ENCODE measurements at places on chromosomes 6 and 20.

DNA sequence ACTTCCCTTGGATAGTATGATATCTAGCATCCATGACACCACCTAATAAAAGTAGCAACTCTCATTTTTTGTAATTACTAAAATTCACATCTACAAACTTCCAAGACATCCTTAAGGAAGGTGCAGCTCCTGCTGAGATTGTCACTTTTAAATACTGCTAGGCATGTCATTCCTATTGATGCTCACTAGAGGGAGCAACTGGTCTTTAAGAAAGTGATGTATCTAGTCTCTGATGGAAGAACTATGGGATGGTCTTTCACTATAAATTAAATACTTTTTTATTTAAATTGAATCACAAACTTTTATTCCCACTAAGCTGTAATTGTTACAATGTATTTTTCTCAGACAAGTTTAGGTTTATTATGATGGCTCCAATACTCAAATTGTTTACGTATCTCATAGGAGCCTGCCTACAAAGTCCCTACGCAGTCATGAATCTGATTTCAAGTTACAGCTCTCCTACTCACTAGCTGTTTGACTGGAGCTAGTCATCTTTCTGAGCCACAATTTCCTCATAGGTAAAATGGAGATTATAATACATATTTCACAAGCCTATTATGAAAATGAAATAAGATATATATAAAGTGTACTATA lies 8.1 kb upstream of the TSPYL1 start:
- peak; percentile 58 for DNase-seq

- no peak for DNase-seq
These were observed 25.7 kb upstream of the PTGIS start for GRCh38 chr20:49593466-49594142.

DNA sequence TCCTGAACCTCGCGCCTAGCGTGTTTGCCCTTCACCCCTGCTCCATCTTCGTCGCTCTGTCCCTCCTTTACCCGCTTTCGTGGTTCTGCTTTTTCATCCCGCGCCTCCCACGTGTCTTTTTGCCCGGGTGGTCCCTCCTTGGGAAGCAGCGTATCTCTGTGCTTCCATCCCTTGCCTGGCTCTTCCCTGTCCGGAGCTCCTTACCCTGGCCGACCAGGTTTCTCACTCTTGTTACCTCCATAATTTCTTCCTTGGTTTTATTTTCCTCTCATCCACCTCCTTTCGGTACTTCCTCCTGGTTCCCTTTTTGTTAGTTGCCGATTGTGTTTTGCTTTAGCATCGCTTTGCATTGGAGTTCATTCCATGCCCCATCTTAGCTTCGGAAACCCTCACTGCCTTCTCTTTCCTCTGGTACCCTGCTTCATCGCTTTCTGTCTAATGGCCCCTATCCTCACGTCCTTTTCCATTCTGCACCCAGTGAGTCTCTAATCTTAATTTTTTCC lies 735 bp downstream of the FAM135A start:
- no peak for DNase-seq

- DNase-seq: no peak
These were observed 6.8 kb downstream of the SLC22A3 start for GRCh38 chr6:160355001-160355400.

DNA sequence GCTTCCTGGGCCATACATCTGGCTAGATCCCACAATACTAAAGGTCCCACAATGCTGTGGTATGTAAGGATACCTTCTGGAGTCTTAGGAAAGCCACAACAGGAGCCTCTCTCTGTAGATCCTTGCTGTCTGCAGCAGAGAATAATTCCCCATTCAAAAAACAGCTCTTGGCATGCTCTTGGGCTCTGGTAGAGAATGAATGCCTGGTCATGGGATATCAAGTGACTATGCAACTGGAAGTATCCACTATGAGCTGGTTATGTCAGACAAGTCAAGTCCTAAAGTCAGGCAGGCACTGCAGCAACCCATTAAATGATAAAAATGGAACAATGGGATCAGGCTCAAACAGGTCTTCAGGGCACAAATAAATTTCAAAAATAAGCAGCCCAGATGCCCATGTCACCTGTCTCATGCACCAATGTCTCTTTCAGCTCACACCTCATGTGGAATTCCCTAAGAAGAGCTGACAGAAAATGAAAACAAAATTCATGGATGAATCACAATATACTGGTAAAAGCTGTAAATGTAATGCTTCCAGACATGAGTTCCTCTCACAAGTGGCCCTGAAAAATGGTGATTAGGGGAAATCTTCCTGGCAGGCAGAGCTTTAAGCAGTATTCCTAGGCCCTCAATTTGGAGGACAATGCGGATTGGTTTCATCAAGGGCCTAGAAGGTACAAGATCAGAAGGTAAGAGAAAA lies 4.3 kb downstream of the AK9 start:
- no peak for DNase-seq

GRCh38 chr20:6954219-6954618 lies 186.7 kb downstream of the BMP2 start:
- DNase-seq: no peak

DNA sequence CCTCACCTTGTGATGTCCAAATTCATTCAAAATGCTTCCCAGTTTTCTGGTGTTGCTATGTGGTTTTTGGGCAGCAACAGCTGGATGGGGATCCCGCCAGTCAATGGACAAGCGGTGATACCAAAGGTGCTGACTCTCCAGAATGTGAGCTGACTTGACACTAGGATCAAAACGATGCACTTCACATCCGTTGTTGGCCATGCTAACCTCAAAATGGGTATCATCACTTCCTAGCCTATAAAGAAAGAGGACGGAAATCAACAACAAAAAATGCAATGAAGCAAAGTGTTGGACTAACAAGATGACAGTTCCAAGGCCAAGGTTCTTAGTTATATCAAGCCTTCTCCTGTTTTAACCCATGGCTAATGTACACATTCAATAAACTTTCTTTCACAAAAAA lies 59.2 kb downstream of the METTL24 start:
- no peak for DNase-seq

- DNase-seq: no peak
These were observed 25.2 kb upstream of the MYLIP start for GRCh38 chr6:16103722-16104121.

GRCh38 chr6:133682506-133683307 lies 206.2 kb upstream of the TCF21 start:
- DNase-seq: no peak

DNA sequence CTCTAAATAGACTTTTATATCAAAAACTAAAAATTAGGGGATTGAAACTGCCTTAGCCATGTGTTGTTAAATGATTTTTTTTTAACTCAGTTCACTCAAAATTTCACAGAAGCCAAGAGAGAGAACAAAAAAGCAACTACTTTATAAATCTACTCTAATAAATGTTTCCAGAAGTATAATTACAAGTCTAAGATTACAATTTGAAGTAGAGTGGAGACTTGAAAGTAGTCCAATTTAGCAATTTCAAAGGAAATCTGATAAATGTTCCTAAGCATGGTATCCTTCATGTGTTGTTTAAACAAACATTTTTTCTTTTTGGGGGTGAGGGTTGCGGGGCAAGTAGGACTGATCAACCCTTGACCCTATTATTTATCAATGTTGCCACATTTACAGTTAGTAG lies 72.6 kb downstream of the PHIP start:
- DNase-seq: no peak

- no peak for DNase-seq
These were observed 74.1 kb upstream of the SLC4A11 start for GRCh38 chr20:3312940-3313682.

- no peak for DNase-seq
These were observed 190.4 kb downstream of the TPBG start for GRCh38 chr6:82553863-82554531.

DNA sequence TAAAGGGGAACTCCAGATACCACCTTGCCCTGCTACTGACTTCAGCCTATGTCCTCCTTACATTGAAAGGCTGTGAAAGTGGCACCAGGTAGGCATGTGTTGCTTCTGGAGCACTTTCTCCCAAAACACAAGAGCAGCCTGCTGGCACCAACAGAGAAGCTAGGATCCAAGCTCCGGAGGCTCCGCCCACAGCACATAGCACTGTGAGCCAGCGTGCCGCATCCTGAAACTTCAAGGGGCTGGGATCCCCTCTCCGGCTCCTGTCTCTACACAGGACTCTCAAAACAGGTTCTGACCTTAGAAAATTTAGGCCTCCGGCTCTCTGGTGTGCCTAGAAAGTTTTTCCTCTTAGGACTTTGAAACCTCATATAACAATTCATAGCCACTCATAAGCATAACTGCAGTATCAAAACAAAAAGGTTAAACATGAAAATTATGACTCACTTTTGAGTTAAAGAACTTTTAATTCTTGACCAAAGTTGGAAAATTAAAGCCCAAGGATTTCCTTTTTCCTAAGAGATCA lies 41.1 kb downstream of the EZR start:
- DNase-seq: no peak

GRCh38 chr6:67102743-67103142 lies 1395.7 kb upstream of the EYS start:
- no peak for DNase-seq

DNA sequence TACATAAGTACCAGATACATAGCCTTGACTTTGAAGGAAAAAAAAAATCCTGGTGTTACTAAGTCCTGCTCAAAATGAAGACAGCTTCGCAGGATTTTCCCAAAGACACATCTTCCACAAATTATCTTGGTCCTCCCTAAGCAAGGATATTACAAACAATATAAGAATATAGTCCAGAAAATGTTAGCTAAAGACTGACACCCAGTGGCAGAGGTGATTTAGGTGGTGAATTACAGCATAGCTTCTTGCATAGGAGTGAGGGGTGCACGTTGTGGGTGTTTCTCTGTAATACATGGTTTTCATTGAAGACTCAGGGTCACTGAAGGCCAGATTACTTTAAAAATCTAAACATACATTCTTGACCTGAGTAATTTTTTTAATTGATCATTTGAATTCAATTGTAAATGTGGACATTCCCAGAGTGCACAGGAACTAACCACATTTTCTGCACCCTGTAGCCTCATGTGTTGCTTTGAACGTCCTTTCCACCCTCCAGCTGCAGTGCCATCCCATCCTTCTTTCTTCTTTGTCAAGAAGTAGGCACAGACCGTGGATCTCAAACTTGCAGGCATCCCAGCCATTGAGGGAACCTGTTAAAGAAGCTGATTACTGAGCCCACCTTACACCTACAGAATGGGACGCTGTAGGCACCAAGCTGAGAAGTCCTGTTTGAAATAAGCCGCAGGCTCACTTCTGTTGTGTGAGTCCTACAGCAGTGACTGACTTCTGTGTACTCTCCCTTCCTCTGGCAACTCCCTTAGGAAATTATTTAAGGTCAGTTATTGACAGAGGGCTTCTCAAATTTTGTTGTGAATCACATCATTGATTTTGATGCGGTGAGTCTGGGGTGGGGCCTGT lies 102.6 kb downstream of the PERP start:
- peak; percentile 5 for DNase-seq

- DNase-seq: no peak
These were observed 241.2 kb upstream of the PREP start for GRCh38 chr6:105644073-105644489.

- no peak for DNase-seq
These were observed 23.9 kb downstream of the RAB44 start for GRCh38 chr6:36721369-36722140.

DNA sequence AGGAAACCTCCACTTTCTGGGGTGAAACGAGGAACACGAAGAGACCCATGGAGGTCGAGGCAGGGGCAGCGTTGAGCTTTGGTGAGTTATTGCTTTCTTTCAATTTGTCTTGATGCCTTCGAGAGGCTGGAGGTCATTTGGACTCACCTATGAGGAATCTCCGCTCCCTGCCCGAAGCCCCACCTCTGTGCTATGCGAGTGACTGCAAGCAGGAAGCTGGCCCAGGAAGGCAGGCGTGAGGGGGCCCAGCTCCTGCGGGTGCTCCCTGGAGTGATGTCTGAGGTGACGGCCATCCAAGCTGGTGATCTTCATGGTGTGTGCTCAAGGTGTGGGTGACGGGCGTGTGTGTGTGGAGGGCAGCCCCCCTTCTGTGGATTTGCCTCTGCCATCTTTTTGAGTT lies 13.0 kb downstream of the PSMG4 start:
- no peak for DNase-seq

DNA sequence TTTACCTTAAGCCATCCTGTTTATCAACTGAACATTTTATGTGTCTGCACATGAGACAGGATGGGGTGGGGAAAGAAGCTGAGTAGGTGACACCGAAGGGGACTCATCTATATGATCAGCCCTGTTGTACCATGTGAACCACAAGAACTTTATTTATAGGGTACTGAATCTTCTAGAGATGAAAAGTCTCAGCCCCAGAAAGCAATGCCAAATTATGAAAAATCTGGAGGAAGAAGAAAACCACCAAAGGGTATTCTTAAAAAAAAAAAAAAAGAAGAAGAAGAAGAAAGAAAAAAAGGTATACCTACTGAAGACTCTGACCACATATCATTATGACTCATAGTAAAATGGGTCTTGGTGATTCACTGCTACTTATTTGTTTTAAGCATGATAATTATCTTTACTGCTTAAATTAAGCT lies 39.8 kb upstream of the HBS1L start:
- DNase-seq: peak; percentile 61

DNA sequence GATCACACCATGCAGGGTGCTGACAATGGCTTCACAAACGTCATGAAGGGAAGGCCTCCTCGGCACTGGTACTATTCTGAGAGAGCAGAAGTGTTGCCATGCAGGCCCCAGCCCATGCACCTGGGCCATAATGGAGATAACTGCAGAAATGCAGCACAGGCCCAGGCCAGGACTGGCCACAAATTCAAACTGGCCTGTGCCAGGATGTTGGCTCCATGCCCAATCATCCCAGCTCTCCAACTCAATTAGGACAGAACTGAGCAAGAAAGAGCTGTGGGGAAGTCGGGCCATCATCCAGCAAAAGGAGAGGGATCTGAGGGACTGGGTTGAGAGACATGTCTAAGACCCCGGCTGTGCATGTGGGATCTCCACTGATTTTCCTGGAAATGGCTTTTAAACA lies 48.9 kb upstream of the SYNDIG1 start:
- DNase-seq: no peak

DNA sequence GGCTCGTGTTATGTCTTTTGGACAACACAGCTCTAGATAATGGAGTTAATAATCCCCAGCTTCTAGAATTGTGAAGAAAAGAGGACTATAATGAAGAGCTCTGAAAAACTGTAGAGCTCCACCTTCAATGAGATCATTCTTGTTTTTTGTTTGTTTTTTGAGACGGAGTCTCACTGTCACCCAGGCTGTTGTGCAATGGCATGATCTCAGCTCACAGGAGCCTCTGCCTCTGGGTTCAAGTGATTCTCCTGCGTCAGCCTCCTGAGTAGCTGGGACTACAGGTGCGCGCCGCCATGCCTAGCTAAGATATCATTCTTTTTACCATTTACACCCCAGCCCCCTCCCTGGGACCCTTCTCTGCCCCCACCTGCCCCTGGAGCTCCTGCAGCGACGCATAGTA lies 36.6 kb downstream of the ERGIC3 start:
- no peak for DNase-seq

- DNase-seq: no peak
These were observed at the start of gene OCSTAMP for GRCh38 chr20:46550461-46550860. OCSTAMP (minus strand) TSS chr20:46550654; CDS start chr20:46550560, 94 bp downstream.
